ENCODE measurements at places on chromosomes 12 and 14.

- DNase-seq = no peak
These were observed 3.7 kb downstream of the OR10G2 start for GRCh38 chr14:21631084-21631483.

DNA sequence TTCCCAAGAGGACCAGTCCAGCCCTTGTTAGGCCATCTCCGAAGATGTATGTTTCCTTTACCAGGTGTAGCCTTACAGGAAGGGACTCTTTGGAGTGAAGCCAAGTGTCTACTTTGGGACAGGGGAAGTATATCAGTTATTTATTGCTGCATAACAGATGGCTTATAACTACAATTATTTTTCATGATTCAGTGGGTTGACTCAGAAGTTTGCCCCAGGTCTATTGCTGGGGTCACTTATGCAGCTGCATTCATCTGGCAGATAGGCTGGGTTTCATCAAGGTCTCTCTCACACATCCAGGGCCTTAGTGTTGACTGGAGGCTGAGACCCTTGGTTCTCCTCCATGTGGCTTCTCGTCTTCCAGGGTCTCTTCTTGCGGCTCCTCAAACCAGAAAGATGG lies 170.1 kb downstream of the NRXN3 start:
- no peak for DNase-seq

GRCh38 chr12:109170324-109170723 lies 53.9 kb downstream of the ACACB start:
- no peak for DNase-seq

GRCh38 chr14:63460680-63461369 lies 82.4 kb downstream of the PPP2R5E start:
- DNase-seq = no peak

GRCh38 chr12:3161861-3162260 lies 84.7 kb downstream of the TSPAN9 start:
- no peak for DNase-seq

DNA sequence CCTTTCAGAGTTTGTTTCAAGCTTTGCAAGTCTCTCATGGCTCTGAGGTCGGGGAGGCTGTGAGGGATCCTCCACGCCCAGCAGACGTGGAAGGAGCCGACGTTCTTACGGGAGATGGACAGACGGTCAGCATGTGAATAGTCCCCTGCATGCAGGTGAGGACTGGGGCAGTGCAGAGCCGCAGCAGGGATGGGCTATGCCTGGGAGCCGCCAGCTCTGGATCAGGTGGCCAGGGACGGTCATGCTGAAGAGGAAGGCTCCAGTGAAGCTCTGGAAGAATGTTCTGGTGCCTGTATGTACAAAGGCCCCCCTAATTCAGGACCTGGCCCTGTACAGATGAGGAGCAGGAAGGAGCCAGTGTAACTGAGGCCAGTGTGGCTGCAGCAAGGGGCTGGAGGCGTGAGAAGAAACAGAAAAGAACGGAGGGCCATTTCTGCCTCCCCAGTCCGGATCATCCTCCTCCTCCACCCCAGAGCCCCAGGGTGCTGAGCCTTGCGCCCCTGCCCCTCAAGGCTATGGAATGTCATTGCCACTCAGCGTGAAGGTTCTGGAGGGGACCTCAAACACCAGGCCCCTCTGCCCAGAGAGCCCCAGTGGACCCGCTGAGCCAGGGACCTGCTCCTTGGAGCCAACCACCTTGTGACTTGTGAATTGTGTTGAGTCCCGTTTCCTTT lies 96.8 kb upstream of the DIO3 start:
- no peak for DNase-seq

DNA sequence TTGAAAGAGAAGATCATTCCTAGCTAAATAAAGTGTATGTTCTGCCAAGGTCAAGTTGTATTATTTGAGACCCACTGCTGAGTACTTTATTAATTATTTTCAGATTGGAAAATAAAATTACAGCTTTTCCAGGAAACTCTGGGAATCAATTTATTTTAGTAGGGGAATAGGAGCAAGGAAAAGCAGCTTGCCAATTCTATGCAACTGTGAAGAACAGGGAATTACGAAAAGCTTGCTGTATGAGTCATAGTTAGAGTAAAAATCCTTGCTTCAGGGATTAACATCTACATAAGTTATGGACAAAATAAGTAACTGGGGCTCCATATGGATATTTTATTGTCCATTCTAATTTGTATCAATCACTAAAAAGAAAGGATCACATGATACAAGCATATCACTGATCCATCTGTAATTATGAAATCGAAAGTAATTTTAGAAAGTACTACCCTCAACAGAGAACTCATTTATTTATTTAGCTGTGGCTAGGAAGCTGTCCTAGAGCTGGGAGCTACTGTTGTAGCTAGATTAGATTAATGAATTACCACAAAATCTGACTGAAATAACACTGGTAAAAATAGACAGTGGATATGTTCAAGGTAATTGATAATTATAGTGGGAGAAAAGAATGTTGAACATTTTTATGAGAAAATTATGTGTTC lies 303.5 kb upstream of the NPAS3 start:
- DNase-seq = no peak

- no peak for DNase-seq
These were observed 1137.1 kb downstream of the FSCB start for GRCh38 chr14:43369710-43370564.
